Urinary bladder (tissue), 4 donors: ENCODE measurements at places on chromosomes 13 and 19.

- peak; percentile 5 for DNase-seq
Observed at GRCh38 chr13:101919541-101920181, 467.2 kb downstream of the ITGBL1 start.

GRCh38 chr13:49536144-49536873 is 40.6 kb downstream of the PHF11 start:
- no peak for DNase-seq

DNA sequence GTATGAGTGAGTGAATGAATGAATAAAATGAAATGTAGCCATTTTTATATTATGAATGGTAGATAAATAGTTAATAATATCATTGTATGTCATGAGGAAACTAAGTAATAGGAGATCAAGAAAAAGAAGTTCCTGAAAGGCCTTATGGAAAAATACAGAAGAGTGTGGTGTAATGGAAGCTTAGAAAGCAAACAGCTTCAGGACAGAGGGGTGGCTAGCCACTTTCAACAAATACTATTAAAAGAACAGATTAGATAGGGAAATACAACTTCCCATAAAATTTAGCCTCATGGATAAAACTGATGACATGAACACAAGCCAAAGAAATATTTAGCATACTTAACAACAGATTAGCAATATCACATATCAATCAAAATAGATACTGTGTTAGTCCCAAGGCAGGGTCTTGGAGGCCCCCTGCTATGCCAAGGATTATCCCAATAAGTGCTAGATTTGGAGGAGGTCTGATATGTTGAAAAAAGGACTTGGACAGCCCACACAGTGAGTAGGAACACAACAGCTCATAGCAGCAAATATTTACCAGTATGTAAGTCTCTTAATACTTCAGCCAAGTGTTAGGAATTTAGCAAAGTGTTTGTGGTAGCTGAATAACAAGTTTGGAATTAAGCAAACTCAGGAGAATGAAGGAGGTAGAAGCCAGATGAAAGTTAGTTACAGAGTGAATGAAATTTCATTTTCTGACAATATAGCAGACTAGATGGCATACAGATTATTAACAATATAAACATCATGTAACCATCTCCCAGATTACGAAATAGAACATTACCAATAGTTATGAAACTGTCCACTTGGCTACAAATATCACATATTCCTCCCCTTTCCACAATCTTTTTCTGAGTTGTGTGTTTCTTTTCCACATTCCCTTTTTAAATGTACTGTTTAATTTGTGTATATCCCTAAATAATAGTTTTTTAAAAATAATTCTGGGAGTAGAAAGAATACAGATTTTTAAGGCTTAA is 1632.0 kb downstream of the PCDH9 start:
- DNase-seq: no peak

- DNase-seq: no peak
Observed at GRCh38 chr13:64397701-64398100, 2832.4 kb downstream of the PCDH9 start.

DNA sequence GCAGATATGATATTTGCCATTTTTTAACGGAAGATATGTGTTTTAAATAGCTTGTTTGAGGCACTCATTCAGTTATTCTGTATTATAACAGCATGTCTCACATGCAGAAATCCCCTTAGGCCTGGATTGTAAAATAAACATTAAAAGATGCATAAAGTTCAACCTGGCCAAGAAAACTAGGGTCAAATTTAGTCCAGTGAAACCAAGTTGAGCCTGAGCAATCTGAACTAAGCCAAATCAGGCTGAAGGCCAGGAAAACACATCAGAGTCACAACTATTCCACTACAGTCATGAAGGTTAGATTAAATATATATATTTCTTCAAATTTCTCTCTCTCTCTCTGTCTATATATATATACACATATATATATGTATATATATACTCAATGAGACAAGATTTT is 504.8 kb downstream of the SLITRK1 start:
- DNase-seq: no peak

GRCh38 chr19:43700395-43701000 is 15.4 kb upstream of the IRGC start:
- DNase-seq: no peak

- DNase-seq: no peak
Observed at GRCh38 chr19:56333506-56333905, 18.9 kb upstream of the ZSCAN5A start.

GRCh38 chr19:18000915-18001776 is 6.8 kb upstream of the ARRDC2 start:
- DNase-seq: peak; percentile 62

DNA sequence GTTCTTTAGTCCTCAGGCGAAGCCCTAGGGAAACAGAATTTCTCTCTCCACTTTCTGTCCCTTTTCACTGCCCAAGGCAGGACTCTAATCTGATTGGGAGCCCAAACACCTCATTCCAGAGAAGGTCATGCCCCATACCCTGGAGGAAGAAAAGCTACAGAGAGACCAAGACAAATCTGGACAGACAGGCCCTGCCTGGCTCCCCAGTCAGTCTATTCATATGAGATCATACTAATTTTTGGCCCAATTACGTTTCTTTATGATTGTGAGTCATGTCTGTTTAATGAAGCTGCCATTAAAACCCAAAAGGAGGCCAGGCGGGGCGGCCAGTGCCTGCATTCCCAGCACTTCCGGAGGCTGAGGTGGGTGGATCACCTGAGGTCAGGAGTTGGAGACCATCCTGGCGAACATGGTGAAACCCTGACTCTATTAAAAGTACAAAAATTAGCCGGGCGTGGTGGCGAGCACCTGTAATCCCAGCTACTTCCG is 3.3 kb upstream of the AP3D1 start:
- DNase-seq: no peak
